Smooth muscle cell of the brain vasculature (primary cell): ENCODE measurements at places on chromosomes 12 and 14.

GRCh38 chr12:117526757-117527478, 165.5 kb upstream of the NOS1 start:
- DNase-seq, result no peak

- DNase-seq, result peak; percentile 82
Measured at GRCh38 chr14:102509746-102510615, at the start of gene ANKRD9. ANKRD9 (minus strand) TSS chr14:102509776; CDS start chr14:102507889, 1,887 bp downstream.

- no peak for DNase-seq
Measured at GRCh38 chr12:121783766-121784165, 9.7 kb downstream of the RHOF start.

- DNase-seq, result peak; percentile 39
Measured at GRCh38 chr12:11686120-11686519, 36.6 kb downstream of the ETV6 start.

DNA sequence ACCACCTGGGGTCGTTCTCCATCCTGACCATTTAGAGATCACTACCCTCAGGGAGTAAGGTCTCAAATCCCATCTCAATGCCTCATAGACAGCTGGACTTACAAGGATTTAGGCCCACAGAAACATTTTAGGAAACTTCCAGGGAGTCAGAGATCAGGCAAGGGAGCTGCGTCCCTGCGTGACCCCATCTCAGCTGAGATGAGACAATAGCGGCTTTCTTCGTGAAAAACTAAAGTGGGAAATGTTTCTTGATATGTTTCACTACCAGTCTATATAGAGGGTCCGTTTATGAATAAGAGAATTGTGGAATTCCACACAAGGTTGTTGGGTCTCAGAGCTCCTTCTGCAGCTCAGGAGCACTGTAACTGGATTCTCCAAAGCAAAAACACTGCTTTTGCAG, 105.1 kb downstream of the VCPKMT start:
- no peak for DNase-seq

DNA sequence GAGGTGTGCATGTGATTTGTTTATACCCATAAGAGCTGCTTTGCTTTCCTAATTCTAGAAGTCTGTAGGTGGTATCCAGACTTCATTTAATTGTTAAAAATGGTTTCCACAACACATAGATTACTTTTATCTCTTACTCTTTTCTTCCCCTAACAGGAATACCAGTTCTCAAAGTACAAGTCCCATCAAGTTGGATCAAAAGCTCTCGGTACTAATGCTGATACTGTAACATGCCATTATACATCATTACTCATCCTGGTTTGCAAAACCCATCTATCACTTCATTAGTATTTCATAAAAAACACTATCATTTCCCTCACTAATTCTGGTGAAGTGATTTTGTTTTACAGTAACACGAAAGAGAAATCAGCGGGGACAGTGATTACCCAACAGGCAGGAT, 94.3 kb downstream of the PPP2R5E start:
- no peak for DNase-seq

DNA sequence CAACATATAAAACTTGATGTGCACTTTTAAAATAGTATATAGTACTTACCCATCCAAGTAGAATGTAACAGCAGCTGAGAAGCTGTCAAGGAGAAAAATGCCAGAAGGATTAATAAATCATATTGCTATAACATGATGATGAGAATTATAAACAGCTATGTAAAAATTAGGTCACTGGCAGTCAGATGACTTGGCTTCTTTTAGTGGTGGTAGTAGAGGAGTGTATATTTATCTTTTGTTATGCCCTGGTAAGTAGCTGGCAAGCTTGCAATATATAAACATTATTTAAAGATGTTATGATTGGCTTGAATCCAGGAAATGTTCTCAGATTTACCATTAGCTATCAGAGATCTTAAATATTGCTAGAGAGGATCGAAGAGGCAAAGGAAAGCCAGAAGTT, 471.0 kb upstream of the MGAT4C start:
- DNase-seq, result no peak

- no peak for DNase-seq
Measured at GRCh38 chr12:10155966-10156365, 16.0 kb downstream of the OLR1 start.

- no peak for DNase-seq
Measured at GRCh38 chr14:28102001-28102400, 664.6 kb upstream of the FOXG1 start.

GRCh38 chr14:45906257-45906656, 653.3 kb upstream of the MIS18BP1 start:
- DNase-seq, result no peak

DNA sequence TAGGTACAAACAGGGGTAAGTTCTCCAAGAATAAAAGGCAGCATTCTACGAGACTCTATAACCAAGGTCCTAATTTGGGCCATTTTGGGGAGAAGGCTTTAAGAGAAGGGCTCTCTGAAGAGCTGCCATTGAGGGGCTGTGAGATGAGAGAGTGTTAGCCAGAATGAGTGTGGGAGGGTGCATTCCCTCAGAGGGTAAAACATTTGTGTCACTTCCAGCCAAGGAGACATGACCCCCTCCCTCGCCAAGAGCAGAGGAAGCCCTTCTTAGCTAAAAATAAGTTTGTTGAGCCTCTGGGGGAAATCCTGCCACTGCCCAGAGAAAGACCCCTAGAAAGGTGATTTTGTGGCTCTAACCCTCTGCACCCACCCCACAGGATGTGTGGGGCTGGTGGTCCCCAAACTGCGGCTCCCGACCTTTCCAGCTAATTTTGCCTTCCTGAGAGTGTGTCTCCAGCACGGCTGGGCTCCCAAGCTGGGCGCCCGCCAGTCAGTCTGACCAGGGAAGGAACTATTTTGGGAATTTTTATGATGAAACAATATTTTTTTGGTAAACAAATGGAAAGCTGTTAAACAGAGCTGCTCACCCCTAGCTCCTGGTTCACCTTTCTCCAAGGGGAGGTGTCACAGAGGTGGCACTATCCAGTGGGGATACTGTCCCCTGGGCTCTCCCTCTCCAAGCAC, 65.9 kb upstream of the JDP2 start:
- no peak for DNase-seq

DNA sequence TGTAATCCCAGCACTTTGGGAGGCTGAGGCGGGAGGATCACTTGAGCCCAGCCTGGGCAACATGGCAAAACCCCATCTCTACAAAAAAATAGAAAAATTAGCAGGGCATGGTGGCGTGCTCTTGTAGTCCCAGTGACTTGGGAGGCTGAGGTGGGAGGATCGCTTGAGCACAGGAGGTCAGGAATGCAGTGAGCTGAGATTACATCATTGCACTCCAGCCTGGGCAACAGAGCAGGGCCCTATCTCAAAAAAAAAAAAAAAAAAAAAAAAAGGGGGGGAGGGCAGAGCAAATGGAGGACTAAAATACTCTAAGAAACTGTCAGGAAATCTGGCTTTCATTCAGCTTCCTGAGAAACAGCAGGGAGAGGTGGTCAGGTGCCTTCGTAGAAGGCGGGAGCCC, 31.7 kb upstream of the TSPAN9 start:
- no peak for DNase-seq

DNA sequence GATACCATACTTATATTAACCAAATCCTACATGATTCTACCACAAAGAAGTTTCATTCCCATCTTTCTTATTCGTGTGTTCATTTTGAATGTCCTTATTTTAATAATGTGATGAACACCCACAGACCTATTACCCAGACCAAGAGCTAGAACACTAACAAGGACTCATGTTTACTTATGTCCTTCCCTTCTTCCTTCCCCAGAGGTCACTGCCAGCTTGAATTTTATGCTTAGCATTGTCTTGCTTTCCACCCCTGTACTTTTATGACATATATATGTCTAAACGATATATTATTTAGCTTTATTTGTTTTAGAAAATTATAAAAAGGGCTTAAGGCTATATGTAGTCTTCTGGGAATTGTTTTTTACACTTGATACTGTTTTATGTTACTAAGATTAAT, 238.6 kb downstream of the LRIG3 start:
- DNase-seq, result no peak

DNA sequence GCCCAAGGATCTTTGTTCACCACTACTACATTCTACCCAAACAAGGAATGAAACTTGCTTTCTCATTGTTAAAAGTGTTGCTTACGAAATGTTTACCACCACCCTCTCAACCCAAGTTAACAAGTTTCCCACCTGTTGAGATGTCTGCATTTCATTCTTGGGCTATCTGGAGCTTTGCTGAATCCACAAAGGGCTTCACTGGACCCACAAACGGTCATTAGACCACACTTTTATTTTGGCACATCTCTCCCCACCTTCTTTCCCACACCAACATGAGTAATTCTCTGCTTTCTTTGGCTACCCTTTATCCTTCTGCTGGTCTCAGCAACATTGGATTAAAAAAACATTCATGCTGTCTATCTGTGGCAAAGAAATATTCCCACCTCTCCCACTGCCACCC, 78.0 kb downstream of the TMEM260 start:
- no peak for DNase-seq

GRCh38 chr14:89571491-89571890, 154.5 kb upstream of the FOXN3 start:
- no peak for DNase-seq

DNA sequence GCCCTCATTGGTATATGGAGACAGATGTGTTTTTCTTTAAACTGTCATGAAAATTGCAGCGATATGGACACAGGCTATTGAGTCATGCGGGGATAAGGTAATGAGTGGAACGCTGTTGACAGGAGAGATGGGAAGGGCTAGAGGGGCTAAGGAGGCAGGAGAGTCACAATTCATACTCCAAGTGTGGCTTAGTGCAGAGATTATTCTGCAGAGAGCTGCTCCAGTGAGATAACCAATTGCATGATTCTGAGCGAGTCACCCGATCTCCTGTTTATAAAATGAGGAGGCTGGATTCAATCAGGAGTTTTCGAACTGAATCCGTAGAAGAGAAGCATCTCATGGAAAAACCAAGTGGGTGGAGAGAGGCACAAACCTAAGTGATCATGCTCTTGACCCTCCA, 106.4 kb upstream of the PLEKHG7 start:
- DNase-seq, result no peak

DNA sequence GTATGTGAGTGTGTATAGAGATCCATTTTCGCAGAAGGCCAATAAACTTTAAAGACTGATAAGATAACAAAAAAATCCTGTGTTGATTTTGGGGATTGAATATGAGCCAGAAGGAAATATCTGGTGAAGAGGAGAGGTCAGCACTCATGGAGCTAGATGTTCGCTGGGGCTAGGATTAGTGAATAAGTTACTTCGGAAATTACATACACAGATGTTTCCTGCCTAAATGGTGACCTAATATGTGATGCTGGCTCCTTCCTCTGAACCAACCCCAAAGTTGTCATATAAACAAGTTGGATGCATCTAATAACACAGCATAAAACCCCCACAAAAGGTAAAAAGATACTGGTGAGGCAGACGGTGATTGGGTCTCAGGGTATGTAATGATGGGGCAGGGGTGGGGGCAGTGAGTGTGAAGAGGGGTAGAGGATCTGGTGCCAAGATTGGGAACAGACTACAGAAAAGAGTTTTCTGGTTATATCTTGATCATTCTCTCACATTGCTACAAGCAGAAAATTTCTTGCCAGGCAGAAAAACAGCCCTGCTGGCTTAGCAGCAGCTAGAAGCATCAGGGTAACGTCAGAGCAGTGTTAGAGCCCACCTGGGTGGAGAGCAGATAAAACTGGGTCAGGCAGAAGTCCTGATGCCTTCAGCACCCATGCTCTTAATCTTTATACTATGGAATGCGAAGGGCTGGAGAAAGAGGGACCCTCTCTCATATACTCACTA, 140.4 kb upstream of the GZMB start:
- DNase-seq, result no peak

- peak; percentile 3 for DNase-seq
Measured at GRCh38 chr12:11685716-11686115, 36.2 kb downstream of the ETV6 start.

GRCh38 chr12:34598851-34599529, 576.7 kb downstream of the ALG10 start:
- no peak for DNase-seq

GRCh38 chr14:74804219-74804825, 41.2 kb downstream of the YLPM1 start:
- peak; percentile 13 for DNase-seq

GRCh38 chr14:95408731-95409476, 89.2 kb upstream of the CLMN start:
- no peak for DNase-seq

GRCh38 chr12:111313833-111314259, 55.0 kb downstream of the PHETA1 start:
- DNase-seq, result peak; percentile 23

DNA sequence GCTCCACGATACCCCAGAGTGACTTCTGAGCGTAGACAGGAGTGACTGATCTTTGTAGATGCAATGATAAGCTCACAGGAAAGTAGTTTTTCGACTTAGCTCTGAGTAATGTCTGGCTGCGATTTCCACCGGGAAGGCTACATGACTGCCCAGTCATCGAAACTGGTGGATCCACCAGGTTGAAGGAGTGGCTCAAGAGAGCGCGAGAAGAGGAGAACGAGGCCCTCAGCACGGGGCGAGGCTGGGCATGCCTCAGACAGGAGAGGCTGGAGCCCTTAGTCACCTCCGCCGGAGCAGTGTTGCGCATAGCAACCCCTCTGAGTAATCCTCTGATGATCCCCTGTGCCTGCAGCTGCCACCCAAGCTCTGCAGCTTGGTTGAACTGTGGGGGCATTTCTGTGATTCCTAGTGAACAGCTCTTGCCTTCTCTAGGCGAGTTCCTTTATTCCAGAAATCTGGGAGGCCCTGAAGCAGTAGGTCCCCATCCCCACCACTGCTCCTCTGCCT, 25.6 kb downstream of the ELK3 start:
- DNase-seq, result no peak

GRCh38 chr12:107127482-107128430, 34.4 kb upstream of the CRY1 start:
- DNase-seq, result no peak

GRCh38 chr14:104800771-104801519, at the start of gene ZBTB42:
ZBTB42 (plus strand) TSS chr14:104801101; CDS start chr14:104801198, 97 bp downstream.
- no peak for DNase-seq

GRCh38 chr12:104276273-104277131, 27.0 kb upstream of the EID3 start:
- no peak for DNase-seq

DNA sequence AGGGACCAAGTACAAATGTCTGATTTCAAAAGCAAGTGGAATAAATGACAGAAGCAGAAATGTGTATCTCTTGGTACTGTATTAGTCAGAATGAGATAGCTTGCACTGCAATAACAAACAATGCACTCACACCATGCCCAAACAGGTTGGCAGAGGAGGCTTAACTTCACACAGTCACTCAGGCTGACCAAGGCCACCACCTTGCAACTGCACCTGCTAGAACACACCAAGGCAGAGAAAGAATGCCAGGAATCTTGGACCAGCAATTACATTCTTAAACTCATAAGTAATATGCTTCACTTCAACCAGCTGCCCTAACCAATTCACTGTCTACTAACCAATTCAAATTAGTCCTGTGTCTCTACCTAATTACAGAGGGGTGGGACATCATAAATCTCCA, 378.3 kb downstream of the BCL11B start:
- DNase-seq, result no peak

- DNase-seq, result peak; percentile 71
Measured at GRCh38 chr14:69153152-69153872, 393 bp upstream of the DCAF5 start.

- no peak for DNase-seq
Measured at GRCh38 chr14:34569750-34570149, 30.2 kb upstream of the EAPP start.
